ENCODE measurements at places on chromosomes 3 and 15. TPM values are rescaled to one million over a fixed set of nuclear protein-coding genes. Genes with fewer than 3 reads are reported as not detected.

Gene SHF
- 15.9 TPM for total RNA-seq

Gene MEIS2
- total RNA-seq: 17.0 TPM

Gene TMEM207
- not detected for total RNA-seq

Gene NOX5
- 0.27 TPM for total RNA-seq

Gene COL6A5
- total RNA-seq: not detected

Gene GOLGA6L22
- total RNA-seq: not detected

DNA sequence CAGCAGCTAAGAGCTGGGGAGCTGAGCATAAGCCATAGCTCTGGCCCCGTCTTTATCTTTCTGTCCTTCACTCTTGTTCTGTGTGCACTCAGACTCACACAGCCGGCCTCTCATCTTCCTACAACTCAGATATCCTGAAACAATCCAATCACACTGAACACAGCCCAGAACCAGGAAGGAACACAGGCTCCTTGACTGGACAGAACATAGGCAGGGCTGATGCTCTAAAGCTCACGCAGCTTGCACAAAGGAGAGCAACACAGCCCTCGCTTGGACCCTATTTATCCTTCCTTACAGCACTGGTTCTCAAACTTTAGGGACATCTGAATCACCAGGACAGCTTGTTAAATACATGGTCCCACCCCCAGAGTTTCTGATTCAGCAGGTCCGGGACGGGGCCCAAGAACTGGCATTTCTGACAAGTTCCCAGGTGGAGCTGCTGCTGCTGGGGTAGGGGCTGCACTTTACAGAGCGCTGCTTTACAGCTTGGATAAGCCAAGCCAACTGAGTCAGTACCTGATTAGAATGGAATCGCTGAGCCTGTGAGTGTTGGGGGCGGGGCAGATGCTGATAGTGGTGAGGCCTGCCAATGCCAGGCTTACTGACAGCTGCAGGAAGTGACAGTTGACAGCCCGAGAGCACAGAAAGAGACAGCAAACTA lies 65.1 kb downstream of the MRPL46 start:
- no peak for DNase-seq

- no peak for DNase-seq
These were observed 152.2 kb downstream of the CFAP20DC start for GRCh38 chr3:58897646-58898045.

DNA sequence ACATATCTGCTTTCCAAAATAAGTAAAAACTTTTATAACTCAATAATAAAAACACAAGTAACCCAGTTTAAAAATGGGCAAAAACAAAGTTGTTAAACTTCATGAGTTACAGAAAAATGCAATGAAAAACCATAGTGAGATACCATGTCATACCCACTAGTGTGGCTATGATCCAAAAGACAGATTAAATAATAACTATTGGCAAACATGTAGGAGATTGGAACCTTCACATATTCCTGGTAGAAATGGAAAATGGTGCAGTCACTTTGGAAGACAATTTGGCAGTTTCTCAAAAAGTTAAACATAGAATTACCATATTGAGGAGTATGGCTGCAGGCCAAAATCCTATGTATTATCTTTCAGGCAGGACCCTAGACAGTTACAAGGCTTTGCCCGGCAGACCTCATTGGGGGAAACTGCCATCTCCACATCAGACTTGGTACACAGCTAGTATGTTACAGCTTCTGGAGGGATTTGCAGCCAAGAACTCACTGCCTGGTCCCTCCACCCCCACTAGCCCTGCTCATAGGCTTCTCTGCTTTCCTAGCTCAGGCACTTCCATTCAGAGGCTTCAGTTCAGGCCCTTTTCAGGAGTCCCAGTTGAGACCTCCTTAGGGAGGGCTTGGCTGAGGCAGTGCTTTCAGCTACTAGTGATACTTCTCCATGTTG lies 147.8 kb downstream of the NEK10 start:
- no peak for DNase-seq

DNA sequence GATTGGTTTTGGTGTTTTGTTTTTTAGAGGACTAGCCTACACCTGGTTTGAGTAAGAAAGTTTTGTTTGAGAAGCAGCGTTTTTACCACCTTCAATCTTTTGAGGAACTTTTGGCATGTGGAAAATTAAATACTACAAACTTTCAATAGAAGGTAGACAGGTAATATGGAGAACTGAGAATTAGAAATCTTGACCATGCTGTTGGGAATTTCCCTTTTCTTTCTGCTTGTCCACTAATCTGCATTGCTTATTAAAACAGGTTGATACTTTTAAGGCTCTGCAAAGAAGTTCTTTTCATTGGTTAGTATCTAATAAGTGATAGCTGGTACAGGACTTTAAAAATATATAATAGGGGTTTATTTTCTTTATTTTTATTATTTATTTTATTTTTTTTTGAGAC lies 31.9 kb downstream of the UBE2E1 start:
- no peak for DNase-seq

DNA sequence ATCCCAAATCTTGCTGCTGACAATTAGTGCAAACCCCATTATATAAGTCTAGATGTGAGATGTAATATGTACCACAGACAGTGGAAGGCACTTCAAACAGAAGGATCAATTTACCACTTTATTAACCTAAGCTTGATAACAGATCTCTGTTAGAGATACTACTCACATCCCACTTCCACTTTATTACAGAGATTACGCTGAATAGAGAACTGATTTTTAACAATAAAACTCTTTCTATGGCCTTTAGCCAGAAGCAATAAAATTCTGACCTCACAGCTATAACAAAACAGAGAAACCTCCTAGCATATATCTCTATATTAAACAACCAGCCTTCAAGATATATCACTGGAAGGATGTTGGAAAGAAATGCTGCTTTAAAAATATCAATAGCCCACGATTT lies 517.7 kb downstream of the MAGI1 start:
- no peak for DNase-seq

- DNase-seq: no peak
These were observed 17.6 kb downstream of the FOXP1 start for GRCh38 chr3:71565976-71566375.

DNA sequence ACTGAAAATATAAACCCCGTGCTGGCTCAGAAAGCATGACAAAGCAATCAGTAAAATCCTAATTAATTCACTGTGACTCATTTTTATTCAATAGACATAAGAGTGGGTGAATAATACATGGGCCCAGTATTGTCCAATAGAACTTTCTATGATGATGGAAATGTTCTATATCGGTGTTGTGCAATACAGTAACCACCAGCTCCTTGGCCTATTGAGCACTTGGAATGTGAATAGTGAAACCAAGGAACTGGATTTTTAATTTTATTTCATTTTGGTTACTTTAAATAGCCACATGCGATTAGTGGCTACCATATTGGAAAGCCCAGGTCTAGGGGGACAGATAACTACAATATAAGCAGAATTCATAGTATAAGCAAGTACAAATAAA lies 69.8 kb upstream of the PPP2R3A start:
- DNase-seq: no peak

- DNase-seq: no peak
These were observed 531 bp upstream of the MAP1A start for GRCh38 chr15:43516801-43517353.

DNA sequence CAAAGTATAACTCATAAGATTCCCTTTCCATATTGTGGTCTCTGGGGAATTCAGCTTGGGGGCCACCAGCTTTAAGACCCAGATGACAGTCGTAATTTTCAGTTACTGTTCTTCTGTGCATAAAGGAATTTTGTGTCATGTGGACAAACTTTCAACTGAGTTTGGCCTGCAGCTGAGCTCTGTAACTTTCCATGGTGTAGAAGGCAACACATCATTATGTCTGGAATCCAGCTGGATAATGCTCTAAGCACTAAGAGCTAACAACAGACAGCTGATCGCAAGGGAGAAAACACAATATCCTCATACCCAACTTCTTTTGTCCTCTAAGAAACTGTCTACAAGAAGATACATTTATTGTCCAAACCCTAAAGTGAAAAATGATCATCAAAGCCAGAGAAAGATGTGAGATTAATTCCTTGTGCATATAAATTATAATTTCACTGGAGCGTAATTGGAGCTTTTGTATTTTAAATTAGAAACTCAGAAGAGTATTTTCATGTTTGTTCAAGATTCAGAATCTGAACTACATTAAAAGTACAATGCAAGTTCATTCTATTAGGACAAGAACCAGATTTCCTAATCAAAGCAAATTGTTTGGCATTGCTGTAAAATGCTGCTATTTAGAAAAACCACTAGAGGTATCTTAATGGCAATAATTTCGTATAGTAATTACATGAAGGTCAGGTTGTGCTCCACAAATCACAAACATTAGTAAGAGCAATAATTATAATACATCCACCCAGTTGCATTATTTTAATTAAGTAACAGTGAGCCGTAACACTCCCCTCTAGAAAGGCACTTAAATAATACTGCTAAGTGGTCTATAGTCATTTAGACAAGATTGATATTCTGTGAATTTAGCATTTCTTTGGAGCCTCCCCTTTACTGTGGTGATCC lies 218.8 kb downstream of the ATP8B4 start:
- DNase-seq: no peak

All from thyroid gland (tissue), 4 donors.